ENCODE measurements at places on chromosomes 12 and 14.
A peak's percentile ranks its signal among the peaks of the same experiment; 100 is the strongest.

- DNase-seq, result no peak
- no peaks in the 10 kb centered on the region for H3K4me1 ChIP-seq
- no peak overlapping the region for H3K4me3 ChIP-seq
Measured at GRCh38 chr12:63440048-63440447, 228.2 kb downstream of the DPY19L2 start.

DNA sequence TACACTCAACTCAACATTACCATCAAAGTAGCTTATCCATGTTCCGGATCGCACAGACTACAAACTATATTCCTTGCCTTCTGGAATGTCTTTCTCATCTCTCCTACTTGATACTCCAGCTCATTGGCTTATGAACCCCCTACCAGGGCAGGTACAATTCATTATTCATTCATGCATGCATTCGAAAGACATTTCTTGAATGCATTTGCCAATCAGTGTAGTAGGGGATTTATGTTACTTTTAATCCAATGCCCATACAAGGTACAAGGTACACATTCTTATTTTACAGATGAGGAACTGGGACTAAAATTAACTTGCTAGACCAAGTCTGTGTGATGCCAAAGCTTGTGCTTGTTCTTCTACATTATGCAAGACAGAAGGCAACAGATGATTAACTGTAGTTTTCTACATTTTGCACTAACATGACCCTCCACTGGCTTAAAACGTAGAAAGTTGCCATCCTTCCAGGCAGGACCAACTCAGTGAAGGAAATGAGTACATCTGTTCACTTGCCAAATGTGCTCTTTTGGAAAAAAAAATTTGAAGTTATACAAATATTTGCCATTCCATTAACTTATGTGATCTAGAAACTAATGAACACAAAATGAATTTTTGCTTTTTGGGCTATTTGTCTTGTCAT is 53.8 kb upstream of the KCNJ8 start:
- no peak for DNase-seq
- H3K4me3 ChIP-seq, result no peak overlapping the region
- no peaks in the 10 kb centered on the region for H3K4me1 ChIP-seq
- H3K27me3 ChIP-seq, result peaks cover 1% of the 10 kb centered on the region

- no peak overlapping the region for H3K4me3 ChIP-seq
- no peaks in the 10 kb centered on the region for H3K36me3 ChIP-seq
- DNase-seq, result no peak
- peaks cover 9% of the 10 kb centered on the region for H3K27me3 ChIP-seq
- H3K27ac ChIP-seq, result no peak overlapping the region
Measured at GRCh38 chr12:46933947-46934346, 108.2 kb upstream of the SLC38A4 start.

DNA sequence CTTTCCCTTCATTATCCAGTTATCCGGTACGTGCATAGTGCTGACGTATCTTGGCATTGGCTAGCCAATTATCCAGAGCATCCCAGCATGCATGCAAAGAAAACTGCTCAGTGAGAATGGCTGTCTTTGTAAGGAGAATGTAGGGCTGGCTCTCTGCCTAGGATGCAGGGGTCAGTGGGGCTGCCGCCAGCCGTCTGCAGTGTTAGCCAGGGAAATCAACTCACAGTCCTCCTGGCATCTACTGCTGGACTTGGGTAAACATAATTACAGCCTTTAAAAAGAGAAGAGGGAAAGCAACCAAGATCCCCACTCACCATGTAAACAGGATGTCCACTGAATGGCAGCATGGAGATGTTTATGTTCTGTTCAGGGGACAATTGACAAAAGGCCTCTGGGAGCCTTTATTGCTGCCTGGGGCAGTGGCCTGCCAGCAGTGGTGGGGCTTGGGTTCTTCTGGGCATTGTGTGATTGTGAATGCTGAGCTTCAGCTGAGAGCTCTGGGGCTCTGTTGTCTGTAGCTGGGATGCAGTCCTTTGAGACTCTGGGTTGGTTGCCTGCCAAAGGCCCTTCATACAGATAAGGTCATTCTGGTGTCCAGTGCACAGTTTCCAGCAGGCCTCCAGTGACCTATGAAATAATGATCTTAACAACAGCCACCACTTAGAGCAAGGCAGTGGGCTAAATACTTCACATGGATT is 121.8 kb downstream of the TBC1D30 start:
- H3K36me3 ChIP-seq, result no peaks in the 10 kb centered on the region
- peaks cover 13% of the 10 kb centered on the region for H3K27me3 ChIP-seq
- no peak overlapping the region for H3K4me3 ChIP-seq
- no peaks in the 10 kb centered on the region for H3K4me1 ChIP-seq

DNA sequence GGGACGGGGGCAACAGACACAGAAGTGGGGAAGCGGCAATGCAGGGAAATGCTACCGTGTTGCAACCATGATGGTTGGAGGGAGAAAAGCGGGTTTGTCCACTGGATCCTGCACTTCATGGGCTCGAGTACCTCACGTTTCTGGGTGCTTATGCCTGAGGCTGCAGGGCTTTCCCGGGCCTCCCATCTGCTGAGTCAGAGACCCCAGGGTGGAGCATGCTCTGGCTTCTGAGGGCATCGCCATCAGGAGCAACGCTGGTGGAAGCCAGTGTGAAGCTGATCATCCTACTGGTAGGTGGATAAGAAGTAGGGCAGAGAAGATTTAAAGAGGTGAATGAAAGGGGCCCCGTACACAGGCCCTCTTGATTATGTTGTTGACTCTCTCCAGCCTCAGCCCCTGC is 5.0 kb upstream of the ADGRD1 start:
- H3K27me3 ChIP-seq, result peaks cover 31% of the 10 kb centered on the region
- H3K27ac ChIP-seq, result no peak overlapping the region
- no peak overlapping the region for H3K4me3 ChIP-seq
- no peaks in the 10 kb centered on the region for H3K36me3 ChIP-seq
- H3K4me1 ChIP-seq, result peaks cover 2% of the 10 kb centered on the region

GRCh38 chr12:8449355-8449859 is 6.4 kb upstream of the CLEC6A start:
- no peaks in the 10 kb centered on the region for H3K36me3 ChIP-seq
- DNase-seq, result no peak
- no peak overlapping the region for H3K27ac ChIP-seq
- H3K4me1 ChIP-seq, result peaks cover 5% of the 10 kb centered on the region

- H3K27me3 ChIP-seq, result no peaks in the 10 kb centered on the region
- H3K36me3 ChIP-seq, result no peaks in the 10 kb centered on the region
- no peak overlapping the region for H3K4me3 ChIP-seq
- peaks cover 2% of the 10 kb centered on the region for H3K4me1 ChIP-seq
- H3K27ac ChIP-seq, result no peak overlapping the region
- no peak for DNase-seq
Measured at GRCh38 chr14:75399843-75400775, 27.7 kb upstream of the JDP2 start.

DNA sequence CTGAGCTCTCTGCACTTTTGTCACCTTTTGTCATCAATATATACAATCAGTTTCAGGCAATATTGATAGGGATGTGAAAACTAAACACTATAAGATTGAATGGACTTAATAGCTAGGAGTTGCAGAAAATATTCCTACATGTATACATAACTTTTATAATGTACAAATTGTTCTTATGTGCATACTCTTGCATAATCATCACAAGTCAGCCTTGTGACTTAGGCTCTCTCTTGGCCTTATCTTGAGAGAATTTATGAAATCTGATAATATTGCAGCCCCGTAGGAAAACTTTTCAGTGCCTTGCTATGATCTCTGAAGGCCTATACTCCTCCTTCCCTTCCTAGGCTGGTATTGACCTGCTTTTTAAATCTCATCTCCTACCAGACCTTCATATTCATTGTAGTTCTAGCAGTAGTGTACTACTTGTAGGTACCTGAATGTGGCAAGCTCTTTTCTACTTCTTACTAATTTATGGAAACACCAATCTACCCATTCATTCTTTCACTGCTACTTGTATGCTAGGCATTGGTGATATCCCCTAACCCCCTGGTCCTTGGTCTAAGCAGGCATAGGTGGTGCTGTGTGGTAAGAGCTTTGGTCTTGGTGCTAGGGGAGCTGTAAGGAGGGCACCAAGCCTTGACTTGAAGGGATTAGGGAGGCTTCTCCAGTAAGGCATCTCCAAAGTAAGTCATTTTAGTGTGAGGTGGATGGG is 100.0 kb downstream of the PRKCH start:
- H3K4me3 ChIP-seq, result no peak overlapping the region
- no peak for DNase-seq
- H3K27me3 ChIP-seq, result no peaks in the 10 kb centered on the region
- H3K27ac ChIP-seq, result peak overlapping the region; percentile 86

GRCh38 chr12:106855221-106855758 is 80.8 kb downstream of the RIC8B start:
- peaks cover 5% of the 10 kb centered on the region for H3K4me1 ChIP-seq
- no peak overlapping the region for H3K27ac ChIP-seq
- no peaks in the 10 kb centered on the region for H3K27me3 ChIP-seq
- no peak for DNase-seq
- peaks cover 15% of the 10 kb centered on the region for H3K36me3 ChIP-seq

GRCh38 chr12:124174451-124175348 is 120.2 kb upstream of the RFLNA start:
- H3K27me3 ChIP-seq, result peaks cover 5% of the 10 kb centered on the region
- no peak overlapping the region for H3K27ac ChIP-seq
- H3K4me1 ChIP-seq, result no peaks in the 10 kb centered on the region
- no peaks in the 10 kb centered on the region for H3K36me3 ChIP-seq
- no peak for DNase-seq

DNA sequence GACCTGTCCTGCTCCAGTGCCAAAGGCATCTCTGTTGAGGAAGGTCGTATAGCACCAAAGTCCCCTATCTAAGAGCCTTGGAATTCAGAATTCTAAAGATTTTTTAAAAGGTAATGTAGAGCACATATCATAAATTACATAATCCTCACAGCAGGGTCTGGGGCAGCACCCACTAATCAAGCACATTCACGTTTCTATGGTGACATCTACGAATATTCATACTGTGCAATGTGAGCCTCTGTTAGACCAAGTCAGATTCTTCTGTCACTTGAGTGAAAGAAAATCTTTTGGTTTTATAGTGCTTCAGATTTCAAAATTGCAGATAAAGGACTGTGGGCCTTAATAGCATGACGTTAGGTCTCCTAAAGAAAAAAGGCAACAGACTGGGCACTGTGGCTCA is 13.1 kb upstream of the TMEM229B start:
- H3K36me3 ChIP-seq, result no peaks in the 10 kb centered on the region
- H3K4me3 ChIP-seq, result no peak overlapping the region
- no peak for DNase-seq
- H3K27ac ChIP-seq, result no peak overlapping the region
- H3K4me1 ChIP-seq, result peaks cover 15% of the 10 kb centered on the region
- H3K27me3 ChIP-seq, result no peaks in the 10 kb centered on the region

- H3K4me1 ChIP-seq, result peaks cover 46% of the 10 kb centered on the region
- H3K27me3 ChIP-seq, result peaks cover 4% of the 10 kb centered on the region
- peaks cover 14% of the 10 kb centered on the region for H3K36me3 ChIP-seq
- DNase-seq, result peak; percentile 76
- H3K27ac ChIP-seq, result peak overlapping the region; percentile 14
Measured at GRCh38 chr12:108611884-108612415, 14.1 kb upstream of the TMEM119 start.

- no peak overlapping the region for H3K4me3 ChIP-seq
- H3K36me3 ChIP-seq, result no peaks in the 10 kb centered on the region
- no peaks in the 10 kb centered on the region for H3K4me1 ChIP-seq
- no peak for DNase-seq
Measured at GRCh38 chr12:79128956-79129355, 264.4 kb downstream of the SYT1 start.

- H3K27me3 ChIP-seq, result no peaks in the 10 kb centered on the region
- peaks cover 2% of the 10 kb centered on the region for H3K36me3 ChIP-seq
- H3K27ac ChIP-seq, result no peak overlapping the region
- DNase-seq, result no peak
- no peak overlapping the region for H3K4me3 ChIP-seq
Measured at GRCh38 chr12:68007466-68007865, 18.2 kb downstream of the IFNG-AS1 start.

GRCh38 chr14:103084021-103084919 is at the start of gene LBHD2:
LBHD2 (plus strand) TSS chr14:103084210; CDS start chr14:103086013, 1,803 bp downstream.
- H3K27me3 ChIP-seq, result peaks cover 15% of the 10 kb centered on the region
- no peak within 1 kb of the TSS for H3K4me3 ChIP-seq
- no peak within 1 kb of the TSS for H3K27ac ChIP-seq
- DNase-seq, result no peak
- H3K36me3 ChIP-seq, result no peaks in the 10 kb centered on the region
- no peaks in the 10 kb centered on the region for H3K4me1 ChIP-seq
